ENCODE measurements at places on chromosomes 3 and 15.

GRCh38 chr15:60590935-60591495 is 112.1 kb upstream of the ICE2 start:
- peak; percentile 63 for DNase-seq

- no peak for DNase-seq
Observed at GRCh38 chr3:39910826-39911464, 101.5 kb downstream of the MYRIP start.

GRCh38 chr3:39029556-39029955 is 22.2 kb downstream of the SCN11A start:
- DNase-seq: no peak

DNA sequence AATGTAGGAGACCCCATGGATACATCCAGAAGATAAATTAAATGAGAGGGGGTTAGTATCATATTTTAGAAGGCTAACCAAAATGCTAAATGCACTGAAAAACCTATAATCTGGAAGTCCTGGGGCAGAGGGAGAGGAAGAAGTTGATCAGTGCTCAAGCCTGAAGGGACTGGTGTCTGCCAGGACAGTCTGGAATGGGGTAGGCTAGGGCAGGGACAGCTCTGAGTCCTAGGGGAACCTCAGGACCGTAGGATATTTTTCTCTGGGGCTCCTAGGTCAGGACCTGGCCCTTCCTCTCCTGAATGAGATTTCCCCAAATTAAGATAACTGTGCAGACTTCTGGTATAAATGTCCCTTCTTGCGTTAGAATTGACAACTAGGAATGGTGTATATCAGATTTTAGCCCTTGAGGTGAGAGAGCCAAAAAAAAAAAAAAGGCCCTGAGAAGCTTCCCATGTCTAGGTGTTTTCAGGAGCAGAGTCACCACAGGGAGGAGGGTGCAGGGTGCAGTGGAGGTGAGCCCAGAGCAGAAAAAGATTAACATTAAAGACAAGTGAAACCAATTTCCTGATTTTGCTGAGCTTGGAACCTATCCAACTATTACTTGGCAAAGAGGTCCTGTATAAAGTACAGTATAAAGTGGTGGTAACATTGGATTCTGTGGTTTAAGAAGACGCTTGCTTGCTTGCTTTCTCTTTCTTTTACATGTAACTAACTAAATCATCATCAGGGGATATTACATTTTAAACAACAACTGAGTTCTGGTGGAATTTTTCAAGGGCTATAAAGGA is 63.5 kb downstream of the HACD2 start:
- DNase-seq: no peak

DNA sequence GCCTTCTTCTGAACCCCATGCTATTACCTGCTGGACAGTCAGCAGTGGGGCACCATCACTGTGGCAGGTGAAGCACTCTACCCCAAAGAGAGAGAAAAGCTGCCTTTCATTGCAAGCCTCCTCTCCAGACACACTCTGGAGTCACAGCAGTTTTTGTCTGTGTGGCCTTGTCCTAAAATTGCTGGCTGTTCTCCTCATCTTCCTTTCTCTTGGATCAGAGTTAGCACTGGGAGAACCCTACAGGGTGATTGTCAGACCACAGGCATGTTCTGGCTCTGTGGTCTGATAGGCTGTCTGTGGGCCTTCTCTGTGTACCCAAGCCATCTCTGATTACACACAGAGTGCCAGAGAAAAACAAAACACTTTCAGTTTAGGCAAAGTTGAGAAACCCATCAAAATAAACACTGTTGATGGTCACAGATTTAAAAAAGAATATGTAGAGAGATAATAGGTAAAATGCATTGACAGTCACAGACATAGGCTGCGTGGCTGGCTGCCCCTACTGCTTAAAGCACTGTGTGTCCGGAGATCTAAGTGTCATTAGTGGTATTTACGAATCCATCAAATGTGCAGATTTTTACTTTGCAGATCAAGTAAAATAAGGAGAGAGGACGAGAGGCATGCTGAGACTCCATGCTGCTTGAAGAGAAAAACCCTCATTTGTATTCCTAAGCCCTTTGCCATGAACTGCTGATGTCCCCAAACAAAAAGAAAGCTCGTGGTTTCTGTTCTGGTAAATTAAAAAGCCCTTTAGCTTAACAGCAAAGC is 689.9 kb downstream of the TUSC7 start:
- DNase-seq: no peak

GRCh38 chr3:106167728-106168127 is 298.9 kb upstream of the CBLB start:
- no peak for DNase-seq

GRCh38 chr3:99962703-99963102 is 145.0 kb downstream of the CMSS1 start:
- DNase-seq: no peak
